CD4-positive, alpha-beta T cell treated with Interleukin-15 for 1 hour (primary cell): ENCODE measurements at places on chromosomes 5 and 9.

DNA sequence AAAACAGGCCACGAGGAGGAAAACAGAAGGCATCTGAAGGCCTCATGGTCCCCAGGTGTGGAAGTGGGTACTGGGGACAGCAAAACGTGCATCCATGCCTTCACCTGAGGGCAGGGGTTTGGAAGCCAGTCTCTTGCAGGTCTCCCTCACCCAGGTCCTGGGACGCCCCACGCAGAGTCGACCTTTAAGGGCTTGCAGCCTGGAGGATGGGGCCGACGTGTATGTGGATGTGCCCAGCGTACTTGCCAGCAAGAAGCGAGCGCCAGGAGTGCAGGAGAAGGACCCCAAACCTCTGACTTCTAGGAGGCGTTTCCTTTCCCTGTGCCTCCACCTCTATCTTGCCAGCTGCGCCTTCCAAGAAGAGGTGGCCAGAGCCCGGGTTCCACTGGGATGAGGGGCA, 65.9 kb downstream of the OTULIN start:
- DNase-seq = no peak

DNA sequence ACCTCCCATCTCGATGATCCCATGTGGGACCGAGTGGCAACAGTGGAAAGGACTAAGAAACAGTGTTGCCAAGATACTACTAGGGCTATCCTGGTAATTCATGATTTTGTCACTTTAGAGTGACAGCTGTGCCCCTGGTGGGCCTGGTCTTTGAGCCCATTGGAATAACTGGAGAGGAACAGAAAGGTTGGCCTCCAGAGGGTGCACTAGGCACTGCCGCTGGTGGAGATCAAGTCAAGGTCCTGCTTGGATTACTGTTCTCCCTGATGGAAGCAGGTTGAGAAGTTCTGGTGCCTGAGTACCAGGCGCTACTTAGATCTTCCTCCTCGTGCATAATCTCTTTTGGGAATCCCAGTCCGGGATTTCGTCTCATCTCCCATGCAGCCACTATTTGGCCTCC, 129.6 kb downstream of the SEC61B start:
- DNase-seq = no peak

GRCh38 chr5:1246711-1247431, 21.7 kb downstream of the SLC6A18 start:
- DNase-seq = no peak

GRCh38 chr5:152329761-152330283, 75.3 kb downstream of the NMUR2 start:
- no peak for DNase-seq

DNA sequence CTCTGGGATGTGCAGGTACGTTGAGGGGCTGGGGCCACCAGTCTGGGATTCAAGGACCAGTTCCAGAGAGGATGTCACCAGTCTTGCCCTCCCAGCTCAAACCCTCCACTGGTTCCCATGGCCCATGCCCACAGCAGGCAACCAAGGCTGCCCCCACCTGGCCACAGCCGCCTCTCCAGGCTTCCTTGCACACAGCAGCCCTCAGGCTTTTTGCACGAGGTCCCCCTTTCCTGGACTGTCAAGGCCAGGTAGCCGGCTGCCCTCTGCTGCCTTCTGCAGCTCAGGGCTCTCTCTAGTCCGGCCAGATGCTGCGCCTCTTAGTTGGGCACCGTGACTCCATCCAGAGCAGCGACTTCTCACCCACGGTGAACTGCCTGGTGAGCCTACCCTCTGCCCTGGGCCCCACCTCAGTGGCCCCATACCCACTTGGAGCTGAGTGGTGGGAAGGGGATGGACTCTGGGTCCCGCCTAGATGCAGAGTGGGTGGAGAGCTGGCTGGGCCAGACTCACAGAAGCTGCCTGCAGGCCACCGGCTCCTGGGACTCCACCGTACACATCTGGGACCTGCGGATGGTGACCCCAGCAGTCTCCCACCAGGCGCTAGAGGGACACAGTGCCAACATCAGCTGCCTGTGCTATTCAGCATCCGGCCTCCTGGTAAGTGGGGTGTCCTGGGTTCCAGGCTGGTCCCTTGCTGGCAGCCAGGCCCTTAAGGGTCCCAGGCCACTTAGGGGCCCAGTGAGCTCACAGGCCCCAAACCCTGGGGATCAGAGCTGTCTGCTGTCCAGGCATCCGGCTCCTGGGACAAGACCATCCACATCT, 2.9 kb downstream of the WDR38 start:
- DNase-seq = no peak

- DNase-seq = no peak
Observed at GRCh38 chr5:123180178-123180577, 91.1 kb downstream of the PRDM6 start.

DNA sequence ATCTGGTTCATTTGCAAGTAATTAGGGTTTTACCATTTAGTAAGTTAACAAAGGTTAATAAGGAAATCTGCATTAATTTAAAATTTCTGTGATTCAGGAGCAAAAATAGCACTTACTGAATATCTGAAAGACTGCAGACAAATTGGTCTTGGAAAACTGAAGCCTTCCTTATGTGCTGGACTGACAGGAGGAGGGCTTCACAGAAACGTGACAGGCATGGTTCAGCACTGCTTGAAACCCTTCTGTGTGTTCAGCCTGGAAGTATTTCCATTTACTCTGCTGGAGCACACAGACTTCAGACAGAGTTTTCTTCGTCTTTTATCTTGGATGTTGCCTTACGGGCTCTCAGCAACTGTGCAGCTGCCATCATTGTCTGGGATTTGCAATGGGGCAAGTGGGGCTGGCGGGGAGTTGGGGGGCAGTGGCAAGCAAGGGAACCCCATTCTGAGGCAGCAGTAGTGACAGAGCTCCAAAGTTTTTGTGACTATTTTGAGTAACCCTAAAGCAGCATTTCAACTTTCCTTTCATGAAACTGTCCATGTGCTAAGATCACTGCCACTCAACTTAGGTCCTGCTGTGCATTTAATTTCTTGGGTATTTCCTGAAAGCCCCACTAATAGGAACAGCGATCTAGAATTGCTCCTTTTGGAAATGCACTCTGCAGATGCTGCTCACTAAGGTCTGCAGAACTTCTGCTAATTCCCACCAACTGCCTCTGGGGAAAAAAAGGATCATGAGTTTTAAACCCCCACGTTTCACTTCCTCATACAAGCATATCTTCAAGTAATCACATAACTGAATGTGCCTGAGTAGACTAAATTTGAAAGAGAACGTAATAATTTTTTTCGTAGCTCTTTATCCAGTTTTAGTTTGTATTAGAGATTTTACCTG, 56.6 kb downstream of the KCNN2 start:
- no peak for DNase-seq

DNA sequence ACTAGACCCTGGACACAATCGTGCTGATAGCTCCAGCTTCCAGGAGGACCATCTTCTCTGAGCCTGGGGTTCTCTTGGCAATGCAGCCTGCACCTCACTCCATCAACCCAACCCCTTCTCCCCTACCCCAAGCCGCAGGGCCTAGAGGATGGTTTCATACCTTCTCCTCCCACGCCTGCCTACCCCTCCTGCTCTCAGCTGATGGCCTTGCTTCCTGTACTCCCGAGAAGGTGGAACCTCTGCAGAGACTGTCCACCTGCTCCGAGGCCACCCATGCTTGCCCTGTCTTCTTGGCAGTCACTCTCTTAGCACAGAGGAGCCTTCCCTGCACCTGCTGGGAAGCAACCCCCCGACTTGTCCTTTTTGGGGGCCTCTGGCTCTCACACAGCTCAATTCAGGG, 241.9 kb downstream of the IRX2 start:
- no peak for DNase-seq

- DNase-seq = no peak
Observed at GRCh38 chr9:34710023-34710422, at the start of gene CCL21. CCL21 (minus strand) TSS chr9:34710136; CDS start chr9:34710066, 70 bp downstream.

DNA sequence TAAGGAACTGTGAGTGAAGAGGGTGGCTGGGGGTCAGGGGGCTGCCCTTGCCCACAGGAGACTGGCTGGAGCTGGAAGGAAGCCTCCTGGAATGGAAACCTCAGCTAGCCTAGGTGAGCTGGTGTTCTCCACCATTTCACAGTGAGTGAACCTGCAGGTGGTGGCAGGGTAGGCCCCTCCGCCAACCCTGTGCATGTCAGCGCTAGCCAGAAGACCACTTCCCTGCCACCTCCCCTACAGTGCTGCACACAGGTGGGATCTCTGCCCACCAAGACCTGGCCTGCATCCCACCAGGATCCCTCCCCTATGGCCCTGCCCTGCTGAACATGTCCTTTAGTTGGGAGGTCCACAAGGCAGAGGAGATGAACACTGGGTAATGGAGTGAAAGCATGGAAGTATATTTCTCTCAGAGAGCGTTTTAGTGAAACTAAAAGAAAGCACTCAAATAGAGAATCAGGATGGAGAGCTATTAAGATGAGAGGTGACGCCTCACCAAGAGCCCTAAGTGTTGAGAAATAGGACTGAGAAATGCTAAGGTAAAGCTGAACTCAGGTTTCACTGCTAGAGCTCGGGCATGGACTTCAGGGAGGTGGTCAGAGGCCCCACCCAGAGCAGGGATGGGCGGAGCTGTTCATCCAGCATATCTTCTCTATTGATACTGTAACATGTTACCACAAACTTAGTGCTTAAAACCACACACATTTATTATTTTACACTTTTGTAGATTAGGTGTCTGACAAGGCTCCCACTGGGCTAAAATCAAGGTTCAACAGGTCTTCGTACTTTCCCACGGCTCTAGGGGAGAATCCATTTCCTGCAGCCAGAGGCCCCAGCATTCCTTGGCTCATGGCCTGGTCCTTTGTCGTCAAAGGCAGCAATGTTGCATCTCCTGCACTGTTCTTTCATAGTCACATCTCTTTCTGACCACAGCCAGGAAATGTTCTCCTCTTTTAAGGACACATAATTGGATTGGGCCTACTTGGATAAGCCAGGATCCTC, 83.2 kb downstream of the DIRAS2 start:
- DNase-seq = no peak

DNA sequence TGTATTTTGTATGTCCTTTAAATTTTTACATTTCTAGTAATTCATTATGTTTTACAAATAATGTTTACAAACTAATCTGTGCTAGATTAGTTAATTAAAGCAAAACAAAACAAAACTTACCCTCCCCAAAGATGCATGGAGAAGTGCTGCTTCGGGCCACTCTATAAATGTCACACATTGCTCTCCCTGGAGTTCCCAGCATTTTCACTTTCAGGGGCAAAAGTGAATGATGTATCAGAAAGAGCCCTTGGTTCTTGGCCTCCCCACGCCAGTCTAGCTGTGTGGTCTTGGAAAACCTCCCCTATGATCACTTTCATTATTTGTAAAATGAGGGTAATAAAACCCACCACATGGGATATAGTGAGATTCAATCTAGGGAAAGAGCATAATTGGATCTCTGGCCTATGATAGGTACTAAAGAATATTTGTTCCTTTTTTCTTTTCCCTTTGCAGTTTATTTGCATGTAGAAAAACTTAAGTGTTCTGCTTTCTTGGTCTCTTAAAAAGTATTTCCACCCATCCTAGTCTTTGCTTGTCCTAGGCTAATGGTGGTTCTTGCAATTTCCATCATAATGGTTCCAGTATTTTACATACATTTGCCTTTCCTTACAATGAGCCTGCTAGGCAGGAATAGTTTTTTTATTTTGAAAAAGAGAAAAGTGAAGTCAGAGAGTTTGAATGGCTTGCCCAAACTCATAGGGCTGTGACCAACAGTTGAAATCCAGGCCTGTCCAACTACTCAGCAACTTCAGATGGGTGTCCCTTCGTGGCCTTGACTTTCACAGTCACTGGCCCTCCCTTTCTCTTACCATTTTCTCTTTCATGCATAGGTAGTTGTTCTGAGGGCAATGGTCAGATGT, 184.5 kb upstream of the KLF4 start:
- no peak for DNase-seq

- no peak for DNase-seq
Observed at GRCh38 chr5:88663793-88664216, 219.2 kb downstream of the MEF2C start.

DNA sequence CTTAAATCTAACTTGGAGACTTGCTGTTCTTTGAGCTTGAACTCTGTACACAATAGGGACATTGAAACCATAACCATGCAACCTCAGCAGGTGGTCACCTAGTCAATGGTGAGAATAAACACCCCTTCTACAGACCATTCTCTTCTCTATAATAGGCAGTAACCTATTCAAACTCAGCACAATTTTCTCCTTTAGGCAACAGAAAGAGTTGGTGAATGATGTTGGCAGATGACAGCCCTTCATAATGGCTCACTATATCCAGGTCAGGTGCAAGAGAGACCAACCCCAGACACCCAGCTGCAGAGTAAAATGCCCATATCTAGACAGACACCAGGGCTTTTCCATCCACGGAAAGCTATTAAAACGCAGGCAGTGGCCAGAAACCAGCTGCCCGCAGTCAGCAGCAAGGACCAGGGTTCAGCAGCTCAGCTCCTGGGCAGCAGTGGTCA, 106.7 kb downstream of the SERINC5 start:
- DNase-seq = no peak

DNA sequence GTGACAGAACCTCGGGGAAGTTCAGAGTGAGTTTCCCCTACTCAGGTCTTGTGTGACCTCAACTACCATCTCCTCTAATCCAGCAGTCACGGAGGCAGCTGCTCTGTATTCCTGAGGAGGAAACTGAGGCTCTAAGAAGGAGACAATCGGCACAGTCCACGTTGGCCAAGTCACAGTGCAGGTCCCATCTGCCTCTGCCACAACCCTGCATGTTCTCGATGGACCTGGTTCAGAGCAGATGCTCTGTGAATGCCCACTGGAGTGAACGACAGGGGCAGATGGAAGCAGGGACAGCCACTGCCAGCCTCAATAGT, 722 bp upstream of the ERGIC1 start:
- DNase-seq = no peak

GRCh38 chr5:75961818-75962217, 121.4 kb upstream of the SV2C start:
- no peak for DNase-seq

DNA sequence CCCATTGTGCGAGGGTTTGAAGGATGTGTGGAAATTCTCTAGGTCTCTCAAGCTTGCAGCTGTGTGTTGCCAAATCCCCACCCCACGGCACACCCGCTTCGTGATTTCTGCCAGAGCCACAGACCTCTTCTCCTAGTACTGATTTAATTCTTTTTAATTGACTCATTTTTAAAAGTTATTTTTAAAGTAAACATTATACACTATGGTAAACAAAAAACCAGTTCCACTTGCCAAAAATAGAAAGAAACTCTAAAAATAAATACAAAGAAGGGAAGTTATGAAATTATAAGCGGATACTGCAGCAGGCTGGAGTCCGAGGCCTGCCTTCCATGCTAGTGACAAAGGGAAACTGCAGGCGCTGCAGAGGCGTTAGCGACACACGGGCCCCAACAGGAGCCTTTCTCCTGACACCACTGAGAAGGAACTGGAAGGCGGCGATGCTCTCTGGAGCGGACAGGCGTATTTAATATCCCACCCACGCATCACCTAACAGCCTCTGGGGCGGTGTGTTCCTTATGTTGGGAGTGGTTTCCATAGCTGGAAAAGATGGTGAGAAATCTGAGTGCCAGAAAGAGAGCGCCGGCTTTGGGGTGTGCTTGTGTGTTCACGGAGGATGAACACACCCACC, 122.5 kb downstream of the COL23A1 start:
- peak; percentile 40 for DNase-seq

DNA sequence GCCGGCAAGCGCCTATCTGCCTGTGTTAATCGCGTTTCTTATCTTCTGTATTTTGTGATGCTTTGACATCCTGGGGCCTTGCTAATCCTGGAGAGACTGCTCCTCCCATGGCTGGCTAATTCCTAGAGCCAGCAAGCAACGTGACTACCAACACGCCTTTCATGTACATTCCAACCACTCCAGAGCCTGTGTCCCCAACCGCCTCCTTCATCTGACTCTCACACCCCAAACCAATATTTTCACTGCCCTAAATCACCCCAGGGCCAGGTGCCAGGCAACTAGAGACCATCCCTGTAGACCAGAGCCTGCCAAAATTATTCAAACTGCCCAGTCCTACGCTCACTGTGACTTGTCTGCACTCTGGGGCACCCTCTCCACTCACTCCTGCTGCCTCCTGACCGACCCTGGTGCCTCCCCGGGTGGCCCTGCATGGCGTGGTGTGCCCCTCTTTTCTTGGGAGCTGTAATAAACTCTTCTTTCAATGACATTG, 50.5 kb upstream of the COL5A1 start:
- DNase-seq = no peak
